ENCODE measurements at places on chromosomes 1 and 21. TPM values are rescaled to one million over a fixed set of nuclear protein-coding genes. Genes with fewer than 3 reads are reported as not detected.

DNA sequence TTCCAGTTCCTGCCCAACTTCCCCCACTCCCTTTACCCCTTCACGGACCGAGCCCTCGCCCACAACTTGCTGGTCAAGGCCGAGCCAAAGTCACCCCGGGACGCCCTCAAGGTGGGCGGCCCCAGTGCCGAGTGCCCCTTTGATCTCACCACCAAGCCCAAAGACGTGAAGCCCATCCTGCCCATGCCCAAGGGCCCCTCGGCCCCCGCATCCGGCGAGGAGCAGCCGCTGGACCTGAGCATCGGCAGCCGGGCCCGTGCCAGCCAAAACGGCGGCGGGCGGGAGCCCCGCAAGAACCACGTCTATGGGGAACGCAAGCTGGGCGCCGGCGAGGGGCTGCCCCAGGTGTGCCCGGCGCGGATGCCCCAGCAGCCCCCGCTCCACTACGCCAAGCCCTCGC is 42.1 kb upstream of the ARHGEF16 start:
- no peak for DNase-seq

- DNase-seq, result no peak
Measured at GRCh38 chr1:119220991-119221390, 80.5 kb upstream of the WARS2 start.

DNA sequence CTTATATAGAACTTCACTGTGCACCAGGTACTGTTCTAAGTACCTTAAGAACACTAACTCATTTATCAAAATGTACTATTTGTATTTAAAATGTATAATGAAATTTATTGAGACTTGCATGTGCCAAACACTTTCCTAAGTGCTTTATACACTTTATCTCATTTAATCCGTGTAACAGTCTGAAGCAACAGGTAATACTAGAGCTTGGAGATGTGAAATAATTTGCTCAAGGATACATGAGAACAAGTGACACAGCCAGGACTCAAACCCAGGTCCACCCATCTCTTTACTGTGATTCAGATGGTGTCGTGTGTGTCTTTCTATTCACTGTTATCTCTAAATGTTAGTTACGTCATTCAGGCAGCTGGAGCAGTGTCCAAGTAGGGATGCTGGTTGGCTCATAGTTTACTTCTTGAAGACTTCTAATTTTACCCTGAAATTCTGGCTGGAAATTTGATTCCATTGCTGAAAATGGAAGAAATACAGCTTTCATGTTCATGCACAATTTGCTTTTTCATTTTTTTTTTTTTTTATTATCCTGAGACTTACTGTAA is 169.7 kb upstream of the UBE2U start:
- DNase-seq, result no peak

- DNase-seq, result peak; percentile 72
Measured at GRCh38 chr1:6275826-6276782, 15.2 kb upstream of the GPR153 start.

DNA sequence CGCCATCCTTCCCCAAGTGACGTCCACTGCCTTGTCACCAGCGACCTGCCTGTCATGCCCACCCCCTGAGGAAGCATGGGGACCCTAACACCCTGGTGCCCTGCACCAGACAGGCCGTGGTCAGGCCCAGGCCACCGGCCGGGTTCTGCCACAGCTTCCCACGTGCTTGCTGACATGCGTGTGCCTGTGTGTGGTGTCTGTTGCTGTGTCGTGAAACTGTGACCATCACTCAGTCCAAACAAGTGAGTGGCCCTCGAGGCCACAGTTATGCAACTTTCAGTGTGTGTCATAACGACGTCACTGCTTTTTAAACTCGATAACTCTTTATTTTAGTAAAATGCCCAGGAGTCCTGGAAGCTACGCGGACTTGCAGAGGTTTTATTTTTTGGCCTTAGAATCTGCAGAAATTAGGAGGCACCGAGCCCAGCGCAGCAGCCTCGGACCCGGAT is 8.5 kb upstream of the CTRC start:
- DNase-seq, result no peak

GRCh38 chr1:173453982-173454381 is 23.2 kb upstream of the PRDX6 start:
- DNase-seq, result no peak

- peak; percentile 82 for DNase-seq
Measured at GRCh38 chr1:65687428-65688214, 105.1 kb upstream of the PDE4B start.

DNA sequence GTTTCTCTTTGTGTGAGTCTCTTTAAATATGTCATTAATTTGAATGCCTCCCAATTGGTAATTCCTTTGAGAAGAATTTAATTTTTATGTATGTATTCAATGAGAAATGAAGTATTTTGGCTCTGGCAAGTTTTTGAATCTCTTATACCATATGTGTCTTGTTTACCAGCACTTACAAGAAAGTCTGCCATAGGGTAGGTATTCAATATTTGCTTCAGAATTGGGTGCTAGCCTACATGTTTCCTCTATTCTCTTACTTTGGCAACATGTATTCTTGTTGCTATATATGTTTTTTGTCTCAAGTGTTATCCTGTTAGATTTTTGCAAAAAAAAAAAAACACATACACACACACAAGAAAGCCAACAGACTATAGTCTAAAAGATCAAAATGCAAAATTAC is 350.5 kb upstream of the PRMT6 start:
- DNase-seq, result no peak

GRCh38 chr1:35605071-35605866 is 32.2 kb downstream of the TFAP2E start:
- DNase-seq, result no peak

DNA sequence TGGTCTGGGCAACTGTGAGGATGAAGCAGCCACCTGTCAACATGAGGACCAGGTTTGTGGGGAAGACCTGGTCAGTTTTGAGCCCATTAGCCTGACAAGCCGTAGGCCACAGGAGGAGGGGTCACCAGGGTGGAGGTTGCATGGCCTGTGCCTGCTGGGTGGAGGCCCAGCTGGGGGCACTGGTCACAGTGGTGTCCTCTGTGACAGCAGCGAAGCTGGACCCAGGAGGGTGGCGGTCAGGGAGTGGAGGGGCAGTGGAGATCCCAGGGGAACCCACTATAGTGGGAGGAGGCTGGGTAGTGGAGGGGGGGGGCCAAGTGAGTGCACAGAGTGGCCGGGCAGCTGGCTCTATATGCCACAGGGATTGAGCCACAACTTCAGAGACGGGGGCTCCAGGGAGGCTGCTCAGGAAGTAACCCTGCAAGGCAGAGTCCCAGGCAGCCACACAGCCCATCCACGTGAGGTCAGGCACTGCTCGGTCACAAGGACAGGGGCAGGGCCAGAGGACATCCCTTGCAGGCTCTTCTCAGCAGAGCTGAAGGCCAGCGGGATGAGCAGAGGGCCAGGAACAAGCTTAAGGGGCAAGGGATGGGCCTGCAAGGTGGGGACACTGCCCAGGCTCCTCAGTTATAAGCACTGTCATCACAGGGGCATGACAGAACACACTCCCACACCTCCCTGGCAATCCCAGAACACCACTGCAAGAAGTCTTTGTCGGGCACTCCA is 2.3 kb upstream of the C1orf35 start:
- no peak for DNase-seq

- no peak for DNase-seq
Measured at GRCh38 chr1:77392486-77392885, 110.7 kb downstream of the AK5 start.

DNA sequence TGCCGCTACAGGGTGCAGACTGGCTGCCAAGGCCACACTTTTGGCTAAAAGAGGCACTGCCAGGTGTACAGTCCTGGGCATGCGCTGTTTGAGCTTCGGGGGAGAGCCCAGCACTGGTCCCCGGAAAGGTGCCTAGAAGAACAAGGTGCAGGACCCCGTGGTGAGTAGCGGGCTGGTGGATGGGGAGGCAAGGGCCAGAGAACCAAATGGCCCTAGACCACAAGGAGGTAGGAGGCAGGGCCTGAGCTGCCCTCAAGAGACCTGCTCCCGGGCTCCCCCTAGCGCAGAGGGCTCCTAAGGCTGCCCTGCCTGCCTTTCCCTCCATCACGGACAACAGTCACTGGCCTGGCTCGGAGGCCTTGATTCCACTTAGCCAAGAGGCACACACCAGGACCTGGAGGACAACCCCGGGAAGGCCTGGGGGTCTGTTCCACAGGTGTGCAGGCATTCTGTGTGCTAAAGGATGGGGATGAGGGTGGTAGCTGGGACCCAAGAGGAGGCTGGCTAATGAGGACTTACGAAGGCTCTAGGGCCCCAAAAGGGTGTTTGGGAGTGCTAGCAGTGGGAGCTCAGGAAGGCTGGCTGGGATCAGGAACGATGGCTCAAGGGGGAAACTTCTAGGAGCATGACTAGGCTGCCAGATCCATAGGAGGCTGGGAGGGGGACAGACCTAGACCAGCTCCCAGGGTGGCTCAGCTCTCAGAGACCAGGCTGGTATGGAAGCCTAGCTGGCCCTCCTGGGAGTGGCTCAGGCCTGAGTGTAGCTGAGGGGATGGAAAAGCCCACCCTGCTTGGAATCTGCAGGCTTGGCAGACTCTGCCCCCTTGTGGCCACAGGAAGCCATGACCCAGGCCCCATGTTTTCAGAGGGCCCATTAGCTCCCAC is 742 bp downstream of the ARTN start:
- DNase-seq, result peak; percentile 52

- no peak for DNase-seq
Measured at GRCh38 chr21:16942703-16943102, 570.1 kb upstream of the CXADR start.

- no peak for DNase-seq
Measured at GRCh38 chr1:215459136-215459535, 108.0 kb upstream of the KCTD3 start.

DNA sequence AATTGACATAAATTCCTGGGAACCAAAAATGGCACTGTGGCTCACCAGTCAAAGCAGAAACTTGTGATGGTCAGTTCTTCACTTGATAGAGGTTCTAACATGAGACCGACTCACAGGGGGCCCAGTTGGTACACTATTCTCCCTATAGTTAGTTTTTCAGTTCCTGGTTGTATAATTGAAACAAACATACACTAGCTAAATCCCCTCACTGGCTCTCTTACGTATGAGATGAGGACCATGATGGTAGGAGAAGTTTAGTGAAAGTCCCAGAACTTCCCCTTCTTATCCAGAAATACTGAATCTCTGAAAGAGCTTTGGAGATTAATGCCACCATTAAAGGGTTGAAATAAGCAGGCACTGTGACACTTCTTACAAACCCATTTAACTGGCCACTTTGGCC is 2.8 kb upstream of the S100B start:
- DNase-seq, result no peak

DNA sequence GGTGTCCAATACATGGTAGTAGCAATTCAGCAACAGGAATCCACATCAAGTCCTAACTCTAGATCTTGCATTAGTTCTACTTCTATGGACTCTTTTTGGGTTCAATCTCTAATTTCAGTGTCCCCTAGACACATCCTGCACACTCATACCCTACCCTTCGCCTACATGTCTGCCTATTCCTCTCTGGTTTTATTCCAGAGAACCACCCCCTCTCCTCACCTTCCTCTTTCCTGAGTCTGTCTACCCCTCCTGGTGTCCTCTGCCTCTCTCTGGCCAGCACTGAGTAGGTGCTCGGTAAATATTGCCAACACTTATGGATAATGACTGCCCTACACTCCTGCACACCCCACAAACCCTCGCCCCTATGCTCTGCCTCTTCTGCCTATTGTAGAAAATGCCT is 9.5 kb downstream of the TAL1 start:
- no peak for DNase-seq

The RASAL2 gene
- 34.3 TPM for polyA plus RNA-seq

The CD1E gene
- 0.22 TPM for polyA plus RNA-seq

The MECR gene
- polyA plus RNA-seq, result 35.8 TPM

The C1orf52 gene
- 53.2 TPM for polyA plus RNA-seq

The ELK4 gene
- 27.7 TPM for polyA plus RNA-seq

The VWA5B1 gene
- polyA plus RNA-seq, result 0.45 TPM

The ANKRD35 gene
- 4.5 TPM for polyA plus RNA-seq

The UBE2U gene
- polyA plus RNA-seq, result 0.13 TPM

The ADAM30 gene
- polyA plus RNA-seq, result not detected
